ENCODE measurements at places on chromosomes 4 and X. TPM values are rescaled to one million over a fixed set of nuclear protein-coding genes. Genes with fewer than 3 reads are reported as not detected.

XAGE2 gene
- total RNA-seq: not detected

RS1 gene
- total RNA-seq: not detected

SLIT2 gene
- not detected for total RNA-seq

GAGE12H gene
- not detected for total RNA-seq

C4orf50 gene
- total RNA-seq: 0.12 TPM

NXF2B gene
- total RNA-seq: not detected

All from activated naive CD4-positive, alpha-beta T cell treated with anti-CD3 and anti-CD28 coated beads, Interleukin-2, amount 10 ng/mL, durations not matched to agents 5 hours and 36 hours (primary cell).